ENCODE measurements at places on chromosomes 5 and 9.

DNA sequence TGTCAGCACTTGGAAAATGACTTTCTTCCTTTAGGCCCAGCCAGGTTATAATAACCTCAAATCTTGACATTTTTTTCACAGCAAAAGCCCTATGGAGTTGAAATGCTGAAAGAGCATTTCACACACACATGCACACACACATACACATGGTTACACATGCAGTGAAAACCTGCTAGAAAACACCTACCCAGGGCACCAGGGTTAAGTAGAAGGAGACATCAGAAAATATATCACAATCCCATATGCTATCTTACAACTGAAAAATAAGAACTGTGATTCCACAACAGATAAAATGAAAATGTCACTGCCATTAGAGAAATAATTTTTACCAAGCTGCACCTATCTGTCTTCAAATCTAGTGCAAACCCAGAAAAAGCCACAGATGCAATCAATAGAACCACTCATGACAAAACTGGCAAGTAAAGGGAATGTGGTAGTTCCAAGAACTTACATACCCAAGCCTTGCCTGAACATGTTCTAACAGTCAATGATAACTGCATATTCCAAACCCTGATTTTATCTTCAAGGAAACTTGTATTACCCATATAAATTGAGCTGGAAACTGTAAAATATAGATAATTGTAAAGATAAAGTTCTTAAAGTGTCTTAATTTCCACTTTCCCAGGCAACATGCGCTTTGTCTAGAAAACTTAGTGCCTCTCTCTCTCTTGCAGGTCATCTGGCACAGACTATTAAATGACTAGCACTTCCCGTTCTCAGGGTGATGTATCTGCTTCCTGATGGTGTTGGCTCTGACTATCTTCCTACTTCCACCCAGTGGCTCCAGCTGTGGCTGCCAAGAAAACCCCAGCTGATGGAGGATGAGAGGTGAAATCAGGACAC lies 250.2 kb upstream of the PTGER4 start:
- peak; percentile 17 for DNase-seq

- no peak for DNase-seq
Measured at GRCh38 chr9:137275588-137276472, 1.7 kb upstream of the TOR4A start.

- DNase-seq = peak; percentile 76
Measured at GRCh38 chr9:91427873-91428272, 4.2 kb upstream of the NFIL3 start.

DNA sequence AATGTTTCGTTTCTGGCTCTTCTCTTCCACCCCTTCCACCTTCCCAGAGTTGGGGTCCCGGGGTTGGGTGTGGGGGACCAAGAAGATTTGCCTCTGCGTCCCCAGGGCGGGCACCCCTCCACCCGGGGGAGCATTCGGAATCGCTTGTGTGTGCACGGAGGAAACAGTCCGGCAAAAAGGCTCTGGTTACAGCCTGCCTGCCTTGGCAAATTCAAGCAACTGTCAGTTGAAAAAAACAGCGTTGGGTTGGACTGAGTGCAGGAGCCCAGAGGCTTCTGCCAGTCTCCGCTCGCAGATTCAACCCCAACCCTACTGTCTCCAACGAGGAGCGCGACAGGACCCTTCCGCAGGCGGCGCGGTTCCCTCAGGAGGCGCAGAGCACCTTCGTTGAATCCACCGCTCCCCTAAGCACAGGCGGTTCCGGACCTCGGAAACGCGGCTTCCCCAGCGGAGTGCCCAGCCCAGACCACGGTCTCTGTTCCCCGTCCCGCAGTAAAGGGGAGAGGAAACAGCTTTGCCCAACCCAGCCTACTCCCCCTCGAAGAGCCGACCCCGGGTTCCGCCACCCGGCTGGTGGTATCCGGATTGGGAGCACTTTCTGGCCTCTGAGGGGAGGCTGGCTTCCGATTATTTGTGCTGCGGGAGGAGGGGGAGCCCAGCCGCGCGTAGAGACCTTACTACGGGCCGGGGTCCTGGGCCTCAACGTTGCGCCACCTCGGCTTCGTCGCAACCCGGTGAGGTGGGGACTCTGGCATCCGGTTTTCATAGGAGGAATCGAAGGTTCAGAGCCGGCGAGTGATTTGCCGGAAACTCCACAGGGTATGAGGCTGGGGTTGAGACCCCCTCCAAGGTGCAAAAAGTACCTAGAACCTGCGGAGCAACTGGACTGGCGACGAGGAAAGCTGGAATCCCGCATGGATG lies 9.6 kb downstream of the LHX6 start:
- DNase-seq = peak; percentile 26

DNA sequence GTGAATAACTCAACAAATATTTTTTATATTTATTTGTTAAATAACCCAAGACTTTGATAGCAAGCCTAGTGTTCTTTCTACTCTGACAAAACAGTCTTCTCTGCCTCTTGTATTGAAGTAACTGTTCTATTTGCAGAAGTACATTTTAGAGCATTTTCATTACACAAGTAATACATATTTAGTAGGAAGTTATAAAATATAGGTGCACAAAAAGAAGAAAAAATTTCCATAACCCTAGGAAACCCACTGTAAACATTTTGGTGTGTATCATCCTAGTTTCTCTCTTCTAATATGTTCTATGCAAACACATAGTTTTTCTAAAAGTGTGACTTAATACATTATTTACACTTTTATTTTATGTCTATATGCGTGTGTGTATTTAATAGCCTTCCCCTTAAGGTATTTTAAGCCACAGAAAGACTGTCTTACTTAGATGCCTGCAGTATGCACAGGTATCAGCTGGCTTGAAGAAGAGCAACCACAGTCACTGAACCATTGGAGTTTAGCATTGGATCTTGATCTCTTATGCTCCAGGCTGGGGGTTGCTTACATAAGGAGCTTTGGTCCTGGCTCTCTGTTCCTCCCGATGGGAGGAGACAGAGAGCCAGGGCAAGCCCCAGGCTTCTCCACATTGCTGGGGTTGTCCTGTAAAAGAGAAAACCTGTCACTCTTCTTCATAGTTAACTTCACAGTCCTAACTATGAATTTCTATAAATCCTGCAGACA lies 3.8 kb downstream of the SELENOP start:
- peak; percentile 4 for DNase-seq

- peak; percentile 35 for DNase-seq
Measured at GRCh38 chr5:96733771-96734500, 71.8 kb downstream of the CAST start.

DNA sequence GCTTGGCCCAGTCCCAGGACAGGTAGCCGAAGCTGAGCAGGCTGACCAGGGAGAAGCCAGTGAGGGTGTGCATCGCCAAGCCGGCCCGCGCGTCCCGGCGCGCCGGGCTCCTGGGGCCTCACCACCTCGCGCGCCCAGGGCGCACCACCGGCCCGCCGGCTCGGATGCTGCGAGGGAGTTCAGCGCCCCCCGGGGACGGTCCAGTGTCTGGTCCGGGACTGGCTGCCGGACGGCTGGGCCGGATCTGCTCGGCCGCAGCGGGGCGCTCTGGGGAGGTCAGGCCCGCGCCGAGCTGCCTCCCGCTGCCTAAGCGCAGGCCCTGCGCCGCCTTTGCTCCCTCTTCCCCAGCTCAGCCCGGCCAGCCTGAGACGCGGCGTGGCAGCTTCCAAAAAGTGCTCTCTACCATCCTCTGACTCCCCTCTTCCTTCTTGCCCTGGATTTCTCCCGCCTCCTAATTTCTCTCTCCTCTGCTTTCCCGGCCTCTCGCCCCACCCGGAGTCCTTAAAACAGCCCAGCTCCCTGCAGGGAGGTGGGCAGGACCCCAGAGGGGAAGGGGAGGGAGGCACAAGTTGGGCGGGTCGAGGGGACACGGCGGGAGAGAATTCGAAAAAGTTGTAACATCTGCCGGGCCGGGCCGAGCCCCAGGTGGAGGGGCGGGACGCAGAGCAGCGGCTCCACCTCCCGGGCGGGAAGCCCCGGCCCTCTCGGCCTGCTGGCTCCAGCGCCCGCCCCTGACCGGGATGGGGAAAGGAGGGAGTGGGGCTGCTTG lies at the start of gene ARSI:
Gene ARSI (minus strand): TSS at position 605 of the 769 bp plus-strand sequence. CDS start 532 bp downstream, at position 73.
- no peak for DNase-seq

- DNase-seq = peak; percentile 19
Measured at GRCh38 chr9:131429121-131430012, 35.5 kb downstream of the PRRC2B start.

- DNase-seq = no peak
Measured at GRCh38 chr5:60568646-60569045, 131.3 kb downstream of the DEPDC1B start.

DNA sequence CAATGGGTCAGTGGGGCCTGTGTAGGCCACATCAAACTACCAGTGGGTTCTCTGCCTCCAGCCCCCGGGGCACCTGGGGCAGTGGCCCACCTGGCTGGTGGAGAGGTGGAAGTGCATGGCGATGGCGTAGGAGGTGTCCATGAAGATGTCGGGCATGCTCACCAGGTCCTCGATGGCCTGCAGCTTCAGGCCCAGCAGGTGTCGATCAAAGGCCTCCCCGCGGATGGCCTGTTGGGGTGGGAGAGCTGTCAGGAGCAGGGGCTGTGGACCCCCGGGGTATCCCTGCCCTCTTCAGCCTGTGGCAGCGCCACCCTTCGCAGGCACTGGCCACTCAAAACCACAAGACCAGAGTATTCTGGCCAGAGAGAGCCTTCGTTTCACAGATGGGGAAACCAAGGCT lies 14.7 kb downstream of the CRAT start:
- no peak for DNase-seq

- no peak for DNase-seq
Measured at GRCh38 chr9:88969646-88970373, 21.5 kb upstream of the S1PR3 start.

DNA sequence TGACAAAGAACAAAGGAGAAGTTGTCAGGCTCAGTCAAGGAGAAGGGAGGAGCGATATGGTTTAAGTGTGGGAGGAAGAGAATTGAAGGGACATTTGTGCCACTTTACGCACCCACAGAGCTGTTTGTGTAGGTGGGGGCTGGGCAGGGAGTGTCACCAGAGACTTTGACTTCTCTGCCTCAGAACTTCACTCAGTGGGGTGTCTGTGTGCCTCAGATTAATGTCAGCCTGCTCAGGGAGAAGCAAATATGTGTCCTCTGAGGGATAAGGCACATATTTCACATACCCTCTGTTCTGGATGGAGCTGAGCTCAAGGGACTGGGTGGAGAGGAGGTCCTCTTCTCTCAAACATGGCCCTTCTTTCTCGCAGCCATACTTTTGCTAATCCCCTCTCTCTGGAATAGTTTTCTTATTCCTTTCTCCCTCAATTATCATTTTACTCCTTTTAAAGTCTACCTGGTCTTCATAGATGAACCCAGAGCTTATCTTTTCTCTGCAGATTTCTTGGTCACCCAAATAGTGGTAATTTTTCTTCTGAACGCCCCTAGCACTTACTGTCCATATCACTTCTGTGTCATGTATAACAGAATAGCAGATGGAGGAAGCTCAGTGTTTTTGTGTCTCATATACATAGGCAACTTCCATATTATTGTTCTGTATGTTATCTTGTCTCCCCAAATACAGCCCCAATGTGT lies 77.0 kb downstream of the IQGAP2 start:
- no peak for DNase-seq

- DNase-seq = no peak
Measured at GRCh38 chr5:150082374-150082773, 4.0 kb downstream of the CSF1R start.

DNA sequence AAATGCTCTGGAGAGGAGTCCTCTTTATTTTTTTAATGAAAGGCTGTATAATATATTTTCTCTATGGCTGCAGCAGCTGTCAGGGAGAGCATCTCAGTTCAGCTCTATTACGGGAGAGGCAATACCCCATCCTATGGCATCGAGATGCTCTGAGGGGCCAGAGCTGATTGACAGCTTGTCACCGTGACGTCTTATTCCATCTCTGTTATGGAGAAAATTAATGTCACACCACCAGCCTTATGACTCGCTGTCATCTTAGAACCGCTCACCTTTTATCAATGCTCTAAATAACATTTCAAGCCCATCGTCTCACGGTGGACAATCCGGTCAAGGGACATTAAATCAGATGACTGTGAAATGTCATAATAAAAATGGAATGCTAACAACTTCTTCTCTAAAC lies 273.5 kb downstream of the SLF1 start:
- no peak for DNase-seq

DNA sequence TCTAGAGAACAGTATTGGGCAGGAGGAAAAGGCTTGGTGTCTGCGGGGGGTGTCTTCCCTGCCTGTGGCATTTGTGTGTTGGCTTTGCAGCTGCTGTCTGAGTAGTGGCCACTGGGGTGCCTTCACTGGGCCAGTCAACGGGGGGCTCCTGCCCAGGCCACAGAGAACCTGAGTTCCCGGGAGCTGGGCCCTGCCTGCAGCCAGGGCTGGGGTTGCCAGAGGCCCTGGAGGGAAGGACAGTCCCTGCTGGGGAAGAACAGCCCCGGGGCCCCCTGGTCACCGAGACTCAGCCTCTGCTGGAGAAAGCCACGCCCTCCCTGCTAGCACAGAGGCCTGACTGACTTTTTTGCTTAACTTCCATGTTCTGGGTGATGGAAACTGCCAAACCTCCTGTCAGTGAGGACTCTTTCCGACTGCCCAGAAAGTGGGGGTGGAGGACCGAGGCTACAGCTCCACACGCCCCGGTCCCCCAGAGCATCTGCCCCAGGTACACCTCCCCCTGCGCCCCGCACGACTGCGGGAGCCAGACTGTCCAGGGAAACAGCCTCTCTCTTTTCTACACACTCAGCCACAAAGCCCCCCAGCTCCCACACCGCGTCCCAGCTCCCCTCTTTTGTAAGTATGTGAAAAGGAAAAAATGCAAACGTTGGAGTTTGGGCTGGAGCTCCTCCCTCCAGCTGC lies 133.4 kb downstream of the DAB2IP start:
- no peak for DNase-seq

DNA sequence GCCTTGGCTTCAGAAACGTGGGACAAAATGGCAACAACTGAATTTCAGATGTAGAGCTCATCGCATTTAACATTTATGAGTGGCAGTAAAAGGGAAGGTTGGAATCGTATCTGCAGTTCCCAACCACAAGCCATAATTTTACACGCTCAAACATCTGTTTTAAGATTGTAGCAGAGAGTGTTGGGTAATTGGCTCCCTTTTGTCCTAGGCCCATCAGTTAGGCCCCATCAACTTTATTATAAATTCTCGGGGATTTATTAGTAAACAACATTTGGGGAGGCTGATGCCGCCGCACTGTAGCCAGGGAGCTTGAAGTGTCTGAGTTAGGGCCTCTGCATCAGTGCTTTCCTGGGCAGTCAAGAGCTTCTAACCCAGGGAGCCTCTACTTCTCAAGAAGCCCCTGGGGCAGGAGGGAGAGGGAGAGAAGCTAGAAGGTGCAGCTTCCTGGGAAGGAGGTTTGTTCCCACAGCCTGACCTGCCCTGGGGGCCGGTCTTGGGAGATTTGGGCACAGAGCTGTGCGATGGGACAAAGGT lies 66.2 kb downstream of the HSPA4 start:
- DNase-seq = no peak

- DNase-seq = no peak
Measured at GRCh38 chr5:9115093-9115492, 430.8 kb downstream of the SEMA5A start.

DNA sequence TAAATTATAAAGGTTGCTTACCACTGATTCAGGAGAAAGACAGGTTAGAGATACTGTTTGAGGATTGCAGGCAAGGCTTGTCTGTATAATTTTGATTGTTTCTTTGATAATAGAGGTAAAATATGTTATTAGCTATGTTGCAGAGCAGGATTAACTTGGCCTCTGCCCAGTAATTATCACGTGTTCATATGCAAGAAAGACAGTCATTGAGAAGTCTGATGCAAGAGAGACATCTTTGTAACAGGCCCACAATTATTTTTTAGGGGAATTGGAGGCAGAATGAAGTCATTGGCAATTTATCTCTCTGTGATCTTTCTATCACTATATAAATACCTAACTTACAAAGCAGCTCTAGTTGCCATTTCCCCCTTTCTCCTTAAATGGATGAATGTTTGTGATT lies 46.0 kb downstream of the SLC44A1 start:
- peak; percentile 55 for DNase-seq

GRCh38 chr5:111627862-111628261 lies 115.5 kb upstream of the STARD4 start:
- no peak for DNase-seq
